ENCODE measurements at places on chromosomes 3 and 15.

GRCh38 chr3:170359178-170359704 is 1.7 kb downstream of the SKIL start:
- DNase-seq = no peak

DNA sequence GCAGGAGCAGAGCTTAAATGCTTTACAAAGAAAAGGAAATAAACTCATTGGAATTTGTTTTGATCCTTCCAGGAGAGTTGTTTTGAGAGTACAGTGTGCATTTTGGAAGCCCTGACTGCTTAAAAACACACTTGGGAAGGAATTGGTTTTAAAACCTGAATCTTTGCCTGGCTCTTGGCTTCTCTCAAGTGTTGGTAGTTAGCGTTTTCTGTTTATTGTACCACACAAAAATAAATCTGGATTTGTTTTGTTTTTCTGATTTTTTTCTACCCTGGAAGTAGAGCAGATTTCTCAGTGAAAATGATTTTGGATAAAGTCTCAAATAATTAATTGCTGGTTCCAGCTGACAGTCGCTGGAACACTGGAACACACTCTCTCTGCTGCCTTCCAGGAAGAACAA is 90.6 kb downstream of the CHST2 start:
- no peak for DNase-seq

DNA sequence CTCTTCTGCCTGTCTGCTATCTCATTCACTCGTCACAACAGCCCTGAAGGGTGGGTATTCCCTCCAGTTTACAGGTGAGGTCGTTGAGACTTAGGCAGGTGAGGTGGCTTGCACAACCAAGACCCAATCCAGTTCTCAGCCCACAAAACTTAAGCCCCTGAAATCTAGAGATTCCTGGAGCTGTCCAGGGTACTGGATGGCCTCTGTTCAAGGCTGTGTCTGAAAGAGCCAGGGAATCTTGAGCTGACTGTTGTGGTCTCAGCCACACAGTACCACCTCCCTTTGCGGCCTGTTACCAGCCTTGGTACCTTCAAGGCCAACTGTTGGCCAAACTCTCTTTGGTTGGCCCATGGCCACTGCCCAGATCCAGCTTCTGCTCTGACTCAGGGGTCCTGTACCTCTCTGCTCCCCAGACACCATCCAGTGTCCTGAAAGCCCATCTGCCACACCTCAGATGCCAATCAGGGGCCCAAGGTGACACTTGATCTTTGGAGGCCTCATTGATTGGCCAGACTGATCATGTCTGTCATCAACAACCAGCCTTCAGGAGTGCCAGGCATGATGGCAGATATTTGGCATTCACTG is 10.9 kb upstream of the FAM107A start:
- DNase-seq = no peak

DNA sequence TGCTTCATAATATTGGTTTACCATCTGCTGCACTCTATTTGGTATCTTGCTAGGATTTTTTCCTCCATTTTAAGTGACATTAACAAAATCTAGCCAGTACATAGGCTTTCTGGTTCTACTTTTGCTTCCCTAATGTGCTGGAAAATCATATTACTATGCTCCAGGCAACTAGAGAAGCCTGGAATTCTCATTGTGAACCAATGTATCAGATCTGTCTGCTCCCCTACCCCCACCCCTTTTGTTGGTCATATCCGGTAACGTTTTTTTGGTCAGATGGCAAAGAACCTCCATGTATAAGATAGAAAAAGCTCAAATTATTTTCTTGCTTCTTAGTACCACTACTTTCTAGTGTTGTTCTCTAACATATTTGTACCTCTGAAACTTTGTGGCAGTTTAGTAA is 17.1 kb downstream of the MAP2K5 start:
- DNase-seq = no peak

- no peak for DNase-seq
Observed at GRCh38 chr3:169676925-169677537, 13.5 kb upstream of the MECOM start.

DNA sequence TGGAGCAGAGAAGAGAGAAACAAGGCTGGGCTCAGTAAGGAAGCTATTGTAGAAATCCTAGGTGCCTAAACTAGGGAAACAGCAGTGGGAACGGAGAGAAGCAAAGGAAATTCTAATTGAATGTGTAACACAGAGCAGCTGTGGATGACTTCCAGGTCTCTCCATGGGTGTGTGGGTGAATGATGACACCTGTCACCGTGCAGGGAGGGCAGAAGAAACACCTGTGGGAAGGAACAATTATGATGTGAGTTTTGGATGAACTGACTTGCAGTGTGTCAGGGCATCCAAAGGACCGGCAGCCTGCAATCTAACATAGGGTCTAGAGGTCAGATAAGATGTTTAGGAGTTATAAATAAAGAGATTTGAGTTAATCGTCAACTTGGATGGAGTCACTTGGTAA is 144.2 kb downstream of the RYR3 start:
- DNase-seq = no peak

- DNase-seq = no peak
Observed at GRCh38 chr3:101256511-101256910, 63.9 kb downstream of the IMPG2 start.

GRCh38 chr15:57582090-57582489 is 9.6 kb upstream of the MYZAP start:
- no peak for DNase-seq

DNA sequence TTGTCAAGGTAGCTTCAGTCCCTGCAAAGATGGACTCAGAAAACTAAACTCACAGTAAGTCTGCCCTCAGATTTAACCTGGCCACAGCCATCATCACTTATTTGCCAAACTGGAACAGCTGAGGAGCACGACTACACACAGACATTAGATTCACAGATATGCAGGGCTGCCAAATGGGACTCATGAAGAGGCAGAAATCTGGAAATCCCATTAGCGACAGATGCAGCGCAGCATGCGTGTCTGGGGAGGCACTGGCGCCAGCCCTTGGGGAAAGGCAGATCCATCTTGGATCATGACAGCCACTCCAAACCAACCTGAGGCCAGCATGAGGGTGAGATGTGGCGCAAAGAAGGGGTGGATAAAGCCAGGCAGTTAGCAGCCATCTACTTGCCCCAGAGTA is 160.7 kb upstream of the TSC22D2 start:
- no peak for DNase-seq

GRCh38 chr15:79007066-79007465 is 62.2 kb upstream of the CTSH start:
- DNase-seq = peak; percentile 71

DNA sequence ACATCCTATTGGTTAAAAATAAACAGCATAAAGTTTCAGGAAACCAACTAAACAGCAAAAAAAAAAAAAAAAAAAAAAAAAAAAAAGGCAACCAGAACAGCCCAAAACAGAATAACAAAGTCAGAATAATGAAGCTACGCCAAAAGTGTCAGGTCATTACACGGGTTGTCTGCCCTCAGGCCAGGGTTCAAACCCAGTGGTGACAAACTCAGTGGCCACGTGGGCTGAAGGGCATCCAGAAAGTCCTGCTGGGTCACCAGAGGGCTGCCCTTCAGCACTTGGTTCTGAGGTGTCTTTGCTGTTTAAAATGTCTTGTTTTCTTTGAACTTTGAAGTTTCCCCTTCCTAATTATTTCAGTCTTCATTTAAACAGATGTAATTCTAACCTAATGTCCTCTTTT is 61.3 kb downstream of the CGNL1 start:
- DNase-seq = no peak

DNA sequence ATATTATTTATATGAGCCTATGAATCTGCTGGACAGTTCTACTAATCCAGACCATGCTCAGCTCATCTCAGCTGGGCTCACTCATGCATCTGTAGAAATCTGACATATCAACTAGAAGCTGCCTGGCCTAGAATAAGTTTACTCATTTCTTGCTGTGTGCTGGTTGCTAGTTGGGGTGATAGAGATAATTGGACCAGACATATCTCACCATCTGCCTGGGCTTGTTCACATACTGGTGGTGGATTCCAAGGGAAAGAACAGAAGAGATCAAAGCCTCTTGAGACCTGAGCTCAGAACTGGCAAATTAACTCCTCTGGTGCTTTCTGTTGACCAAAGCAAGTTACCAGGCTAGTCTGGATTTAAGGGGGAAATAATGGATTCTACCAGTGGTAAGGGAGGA is 109.1 kb downstream of the NSUN3 start:
- no peak for DNase-seq

DNA sequence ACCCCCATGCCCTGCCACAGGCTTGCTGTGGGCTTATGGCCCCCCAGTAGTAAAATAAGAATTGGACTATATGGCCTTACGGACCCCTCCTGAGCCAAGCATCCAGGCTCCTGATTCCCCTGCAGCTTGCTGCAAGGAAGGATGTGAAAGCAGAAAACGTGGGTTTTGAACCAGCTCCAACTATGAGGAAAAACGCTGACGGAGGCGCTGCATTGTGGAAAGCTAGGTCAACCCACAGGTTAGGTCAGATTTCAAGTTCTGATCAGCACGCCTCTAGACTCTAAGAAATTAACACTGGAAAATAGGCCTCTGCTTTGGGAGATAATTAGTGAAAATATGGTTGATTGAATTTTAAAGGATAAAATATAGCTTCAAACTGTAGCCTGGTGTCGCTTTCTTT is 195.4 kb upstream of the HES1 start:
- DNase-seq = no peak

GRCh38 chr3:28949580-28949979 is 331.3 kb upstream of the RBMS3 start:
- DNase-seq = no peak

- DNase-seq = no peak
Observed at GRCh38 chr3:60752809-60753208, 498.4 kb downstream of the FHIT start.

GRCh38 chr3:58293516-58293915 is 12.5 kb upstream of the RPP14 start:
- DNase-seq = no peak

DNA sequence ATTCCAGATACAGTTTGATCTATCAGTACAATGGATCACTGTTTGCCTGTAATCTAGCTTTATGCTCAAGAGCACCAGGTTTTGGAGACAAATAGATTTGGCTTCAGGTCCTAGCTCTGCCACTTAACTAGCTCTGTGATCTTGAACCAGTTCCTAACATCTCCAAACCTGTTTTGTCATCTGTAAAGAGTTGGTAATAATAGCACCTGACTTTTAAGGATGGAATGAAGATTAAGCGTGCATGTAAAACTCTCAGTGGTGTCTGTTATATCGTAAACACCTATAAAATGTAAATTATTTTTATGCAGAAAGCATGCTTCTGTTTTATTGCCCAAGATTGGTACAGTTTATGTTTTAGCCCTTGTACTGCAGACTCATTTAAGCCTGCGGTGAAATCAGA is 36.5 kb downstream of the ZFAND6 start:
- no peak for DNase-seq

GRCh38 chr3:27544372-27544865 is 60.2 kb upstream of the SLC4A7 start:
- no peak for DNase-seq

GRCh38 chr3:142977399-142977728 is 13.9 kb upstream of the PAQR9 start:
- DNase-seq = no peak

DNA sequence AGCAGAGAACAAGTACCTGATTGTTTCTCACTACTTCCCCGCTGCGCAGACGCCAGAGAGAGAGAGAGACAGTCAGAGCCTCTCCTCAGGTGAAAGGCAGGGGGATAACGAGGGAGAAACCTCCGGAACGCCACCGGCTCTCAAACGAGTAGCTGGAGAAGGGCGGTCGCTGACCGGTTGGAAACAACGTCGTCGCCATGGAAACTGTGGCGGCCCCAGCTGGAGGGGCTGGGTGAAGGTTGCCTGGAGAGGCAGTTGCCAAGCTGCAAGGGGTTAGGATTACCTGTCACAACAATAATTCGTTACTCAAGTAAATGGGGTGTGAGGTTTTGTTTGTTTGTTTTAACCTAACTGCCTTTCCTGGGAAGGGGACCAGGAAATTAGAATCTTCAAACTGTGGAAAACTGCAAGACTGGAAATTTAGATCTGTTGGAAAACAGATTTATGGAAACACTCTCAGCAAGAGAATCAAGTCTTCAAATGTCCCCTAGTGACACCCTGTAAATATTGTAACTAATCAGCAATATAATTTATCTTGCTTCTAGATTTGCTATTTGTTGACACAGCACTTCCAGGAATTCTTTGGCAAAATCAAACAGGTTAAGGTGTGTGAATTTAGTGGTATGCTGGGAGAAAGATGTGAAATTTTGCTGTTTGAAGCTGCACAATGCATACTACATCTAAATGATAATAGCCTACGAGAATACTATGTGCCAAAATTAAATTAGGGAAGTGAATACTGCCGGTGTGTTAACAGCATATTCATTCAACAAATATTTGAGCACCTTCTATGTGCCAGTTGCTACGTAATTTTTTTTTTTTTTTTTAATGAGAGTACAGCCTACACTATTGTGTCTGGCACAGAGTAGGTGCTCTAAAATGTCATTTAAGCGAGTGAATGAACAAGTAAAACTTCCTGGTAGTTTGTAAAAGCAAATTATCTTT is at the start of gene DNAH12:
Gene DNAH12 (minus strand): TSS at position 164 of the 945 bp plus-strand sequence. CDS start 1,474 bp downstream, outside the sequence.
- DNase-seq = peak; percentile 89

- no peak for DNase-seq
Observed at GRCh38 chr15:60790641-60791040, 311.7 kb upstream of the ICE2 start.

- DNase-seq = no peak
Observed at GRCh38 chr3:183244981-183245476, 8.0 kb upstream of the B3GNT5 start.

- no peak for DNase-seq
Observed at GRCh38 chr3:46971151-46971550, 5.4 kb downstream of the CCDC12 start.

GRCh38 chr15:58401276-58401675 is 30.5 kb upstream of the LIPC start:
- DNase-seq = no peak

- no peak for DNase-seq
Observed at GRCh38 chr3:14959359-14959943, 12.1 kb downstream of the NR2C2 start.

- DNase-seq = no peak
Observed at GRCh38 chr3:61663356-61664104, 102.2 kb downstream of the PTPRG start.

GRCh38 chr3:65854606-65855304 is 184.0 kb downstream of the MAGI1 start:
- DNase-seq = no peak

DNA sequence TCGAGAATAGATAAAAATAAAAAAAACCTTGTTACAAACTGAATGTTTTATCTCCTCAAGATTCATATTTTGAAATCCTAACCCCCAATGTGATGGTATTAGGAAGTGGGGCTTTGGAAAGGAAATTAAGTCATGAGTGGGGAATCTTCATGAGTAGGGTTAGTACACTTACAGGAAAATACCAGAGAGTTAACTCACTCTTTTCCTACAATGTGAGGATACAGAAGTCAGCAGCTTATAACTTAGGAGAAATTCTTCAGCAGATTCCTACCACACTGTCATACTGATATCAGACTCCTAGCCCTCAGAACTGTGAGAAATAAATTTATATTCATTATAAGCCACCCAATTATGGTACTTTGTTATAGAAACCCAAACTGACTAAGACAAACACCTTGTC is 453.1 kb downstream of the GBE1 start:
- no peak for DNase-seq

- DNase-seq = no peak
Observed at GRCh38 chr3:180383332-180384020, 218.5 kb upstream of the TTC14 start.

GRCh38 chr15:98651581-98652220 is 3.4 kb downstream of the IGF1R start:
- no peak for DNase-seq

Data from NT2/D1 (cell line).